Left ventricle myocardium superior (tissue), 1 donor: ENCODE measurements at places on chromosomes 5 and 9. TPM values are rescaled to one million over a fixed set of nuclear protein-coding genes. Genes with fewer than 3 reads are reported as not detected.

MPDZ gene
- total RNA-seq: 68.4 TPM

PCDHA1 gene
- total RNA-seq: not detected

MYMK gene
- total RNA-seq: not detected

FIBCD1 gene
- 0.40 TPM for total RNA-seq

F2R gene
- total RNA-seq: 7.2 TPM

SEMA5A gene
- 25.3 TPM for total RNA-seq

SPATA31D3 gene
- not detected for total RNA-seq

TPPP gene
- total RNA-seq: 34.8 TPM

MCIDAS gene
- total RNA-seq: not detected

SLC4A9 gene
- not detected for total RNA-seq

FCN2 gene
- not detected for total RNA-seq

LIX1 gene
- not detected for total RNA-seq

PAIP1 gene
- 124 TPM for total RNA-seq

DMRT3 gene
- not detected for total RNA-seq

NUTM2F gene
- total RNA-seq: not detected

C9orf50 gene
- total RNA-seq: not detected

FAM174A gene
- total RNA-seq: 15.0 TPM

SYK gene
- total RNA-seq: 5.1 TPM
